ENCODE measurements at places on chromosomes 1 and 21.
A peak's percentile ranks its signal among the peaks of the same experiment; 100 is the strongest.

GRCh38 chr1:11929849-11930248, 3.6 kb upstream of the KIAA2013 start:
- no peak for DNase-seq

DNA sequence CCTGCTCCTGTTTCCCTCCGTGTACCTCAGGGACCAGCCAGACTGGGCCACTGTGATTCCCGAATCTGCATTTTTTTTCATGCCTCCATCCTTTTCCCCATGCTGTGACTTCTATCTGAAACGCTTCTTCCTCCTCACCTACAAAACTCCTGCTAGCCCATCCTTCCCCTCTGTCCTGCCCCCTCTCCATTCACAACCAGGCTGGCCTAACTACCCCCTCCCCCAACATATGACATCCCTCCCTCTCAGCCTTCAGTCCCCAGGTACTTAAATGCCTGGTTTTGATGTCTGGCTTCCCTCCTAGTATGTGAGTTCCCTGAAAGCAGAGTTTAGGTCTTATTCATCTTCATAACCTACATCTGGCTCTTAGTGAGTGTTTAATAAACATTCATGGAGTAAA, 82.7 kb downstream of the TAS1R2 start:
- DNase-seq = no peak

DNA sequence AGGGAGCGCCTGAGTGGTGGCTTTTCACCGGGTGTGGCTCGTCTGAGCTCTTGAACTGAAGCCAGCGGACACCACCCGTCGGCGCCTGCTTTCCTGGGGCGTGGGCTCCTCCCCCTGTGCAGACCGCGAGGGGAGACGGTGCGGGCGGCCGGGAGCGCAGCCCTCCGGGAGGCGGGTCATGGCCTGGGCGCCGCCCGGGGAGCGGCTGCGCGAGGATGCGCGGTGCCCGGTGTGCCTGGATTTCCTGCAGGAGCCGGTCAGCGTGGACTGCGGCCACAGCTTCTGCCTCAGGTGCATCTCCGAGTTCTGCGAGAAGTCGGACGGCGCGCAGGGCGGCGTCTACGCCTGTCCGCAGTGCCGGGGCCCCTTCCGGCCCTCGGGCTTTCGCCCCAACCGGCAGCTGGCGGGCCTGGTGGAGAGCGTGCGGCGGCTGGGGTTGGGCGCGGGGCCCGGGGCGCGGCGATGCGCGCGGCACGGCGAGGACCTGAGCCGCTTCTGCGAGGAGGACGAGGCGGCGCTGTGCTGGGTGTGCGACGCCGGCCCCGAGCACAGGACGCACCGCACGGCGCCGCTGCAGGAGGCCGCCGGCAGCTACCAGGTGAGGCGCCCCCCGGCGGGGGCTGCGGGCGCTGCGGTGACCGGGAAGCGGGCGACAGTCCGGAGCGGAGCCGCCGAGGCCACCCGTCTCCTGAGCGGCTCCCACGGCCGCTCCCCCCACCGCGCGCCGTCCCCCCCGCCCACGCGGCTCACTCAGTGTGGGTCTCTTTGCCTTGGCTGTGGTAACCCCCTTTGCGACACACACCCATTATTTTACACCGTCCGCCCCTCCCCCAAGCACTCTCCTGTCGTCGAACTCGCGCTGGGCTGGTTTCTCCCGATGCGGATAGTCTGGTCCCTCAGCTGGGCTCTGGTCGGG, at the start of gene TRIM58:
Gene TRIM58 (plus strand): TSS at position 119 of the 916 bp plus-strand sequence. CDS start 60 bp downstream, at position 179.
- peak; percentile 53 for DNase-seq

GRCh38 chr21:26973226-26973625, 6.3 kb upstream of the ADAMTS5 start:
- DNase-seq = no peak

- DNase-seq = no peak
Observed at GRCh38 chr1:201515895-201516294, 9.0 kb upstream of the CSRP1 start.

- no peak for DNase-seq
Observed at GRCh38 chr1:14929547-14930246, 223.8 kb upstream of the TMEM51 start.
